ENCODE measurements at places on chromosomes 12 and 14. TPM values are rescaled to one million over a fixed set of nuclear protein-coding genes. Genes with fewer than 3 reads are reported as not detected.

Gene TAS2R50
- 0.04 TPM for polyA plus RNA-seq

Gene ASPG
- polyA plus RNA-seq: 11.7 TPM

Gene XPOT
- polyA plus RNA-seq: 27.6 TPM

- H3K4me3 ChIP-seq: no peak overlapping the region
- no peaks in the 10 kb centered on the region for H3K27me3 ChIP-seq
These were observed 63.7 kb upstream of the MANSC4 start for GRCh38 chr12:27843714-27844245.

- no peaks in the 10 kb centered on the region for H3K36me3 ChIP-seq
- no peaks in the 10 kb centered on the region for H3K4me1 ChIP-seq
- no peak for DNase-seq
- no peaks in the 10 kb centered on the region for H3K27me3 ChIP-seq
- H3K4me3 ChIP-seq: no peak overlapping the region
- no peak overlapping the region for H3K27ac ChIP-seq
These were observed 255.9 kb downstream of the NPAS3 start for GRCh38 chr14:33194551-33194950.

- no peaks in the 10 kb centered on the region for H3K36me3 ChIP-seq
- no peak overlapping the region for H3K4me3 ChIP-seq
- H3K4me1 ChIP-seq: peaks cover 10% of the 10 kb centered on the region
- peak; percentile 34 for DNase-seq
These were observed 17.6 kb upstream of the EID3 start for GRCh38 chr12:104285740-104286515.

DNA sequence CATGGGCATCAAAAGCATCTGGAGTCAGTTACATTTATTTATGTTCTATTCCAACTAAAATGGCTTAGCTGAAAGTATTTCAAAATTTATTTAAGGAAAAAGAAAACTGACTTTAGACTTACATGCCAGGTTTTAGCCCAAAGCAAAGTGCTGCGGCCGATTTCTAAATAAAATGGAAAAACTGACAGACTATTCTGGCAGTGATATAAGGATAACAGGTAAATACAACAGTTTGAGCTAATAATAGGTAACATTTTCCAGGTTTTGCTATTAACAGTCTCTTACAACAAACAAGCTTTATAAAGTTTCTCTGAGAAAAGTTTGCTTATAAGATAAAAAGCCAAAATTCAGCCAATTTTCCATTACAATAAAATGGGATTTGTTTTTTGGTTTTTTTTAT lies 937.2 kb upstream of the FLRT2 start:
- H3K4me1 ChIP-seq: no peaks in the 10 kb centered on the region
- no peaks in the 10 kb centered on the region for H3K36me3 ChIP-seq
- DNase-seq: no peak
- H3K27ac ChIP-seq: no peak overlapping the region
- H3K27me3 ChIP-seq: no peaks in the 10 kb centered on the region

- no peaks in the 10 kb centered on the region for H3K36me3 ChIP-seq
- H3K4me3 ChIP-seq: no peak overlapping the region
- H3K4me1 ChIP-seq: no peaks in the 10 kb centered on the region
- no peak overlapping the region for H3K27ac ChIP-seq
- no peaks in the 10 kb centered on the region for H3K27me3 ChIP-seq
- DNase-seq: no peak
These were observed 323.8 kb upstream of the SYT1 start for GRCh38 chr12:78540606-78541336.

- H3K4me3 ChIP-seq: no peak overlapping the region
- DNase-seq: peak; percentile 89
- peaks cover 24% of the 10 kb centered on the region for H3K4me1 ChIP-seq
- H3K36me3 ChIP-seq: no peaks in the 10 kb centered on the region
- no peaks in the 10 kb centered on the region for H3K27me3 ChIP-seq
- peak overlapping the region; percentile 64 for H3K27ac ChIP-seq
These were observed 270.6 kb downstream of the PAWR start for GRCh38 chr12:79420146-79420618.

DNA sequence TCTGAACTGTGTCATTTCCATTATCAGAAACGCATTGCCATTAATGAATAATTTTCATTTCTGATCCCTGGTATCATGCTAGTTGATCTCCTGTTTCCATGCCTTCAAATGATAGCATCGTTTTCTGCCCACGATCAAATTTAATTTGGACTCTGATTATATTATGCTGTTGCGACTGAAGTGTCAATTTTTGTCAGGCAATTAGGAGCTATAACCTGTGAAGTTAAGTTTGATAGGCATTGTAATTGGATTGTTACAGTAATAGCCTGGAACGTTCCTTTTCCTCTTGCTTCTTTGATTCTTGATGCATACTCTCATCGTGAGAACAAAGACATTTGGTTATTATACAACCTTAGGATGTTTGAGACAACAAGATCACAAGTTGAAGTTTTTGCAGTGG lies 356.3 kb downstream of the VRK1 start:
- no peaks in the 10 kb centered on the region for H3K4me1 ChIP-seq
- no peaks in the 10 kb centered on the region for H3K27me3 ChIP-seq
- H3K4me3 ChIP-seq: no peak overlapping the region
- H3K36me3 ChIP-seq: no peaks in the 10 kb centered on the region
- no peak overlapping the region for H3K27ac ChIP-seq
- no peak for DNase-seq

DNA sequence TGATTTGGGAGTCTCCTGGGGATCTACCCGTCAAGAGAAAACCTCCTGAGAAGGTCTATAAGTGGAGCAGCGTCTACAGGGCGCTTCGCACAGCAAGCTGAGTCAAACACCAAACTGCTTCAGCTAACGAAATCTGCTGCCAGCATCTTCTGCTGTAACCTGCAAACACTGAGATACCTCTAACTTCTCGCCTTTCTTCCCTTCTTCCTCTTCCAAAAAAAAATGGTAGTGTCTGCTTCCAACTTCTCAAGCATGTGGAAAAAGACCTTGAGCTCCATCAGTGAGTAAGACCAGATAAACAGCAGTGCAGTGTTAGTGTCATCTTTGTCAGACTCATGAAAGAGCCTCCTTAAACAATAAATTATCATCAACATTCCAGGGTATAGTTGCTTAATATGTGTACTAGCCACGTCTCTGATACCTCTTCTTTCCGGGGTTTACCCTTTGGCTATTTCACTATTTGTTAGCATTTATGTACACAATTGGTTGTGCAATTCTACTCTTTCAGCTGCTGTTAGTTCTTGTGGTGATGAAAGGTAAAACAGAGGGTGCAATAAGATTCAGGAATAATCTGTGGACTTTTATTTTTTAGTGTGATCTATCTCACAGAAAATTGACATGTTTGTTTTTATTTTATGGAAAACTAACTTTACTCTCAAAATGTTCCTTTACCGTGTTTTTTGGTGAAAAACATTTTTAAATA lies 81.6 kb downstream of the LLPH start:
- H3K27ac ChIP-seq: no peak overlapping the region
- H3K4me1 ChIP-seq: peaks cover 9% of the 10 kb centered on the region
- no peak for DNase-seq
- no peaks in the 10 kb centered on the region for H3K36me3 ChIP-seq

- H3K27me3 ChIP-seq: no peaks in the 10 kb centered on the region
- no peak overlapping the region for H3K4me3 ChIP-seq
- H3K4me1 ChIP-seq: no peaks in the 10 kb centered on the region
- H3K27ac ChIP-seq: no peak overlapping the region
These were observed 93.1 kb downstream of the SLC5A8 start for GRCh38 chr12:101116911-101117310.

DNA sequence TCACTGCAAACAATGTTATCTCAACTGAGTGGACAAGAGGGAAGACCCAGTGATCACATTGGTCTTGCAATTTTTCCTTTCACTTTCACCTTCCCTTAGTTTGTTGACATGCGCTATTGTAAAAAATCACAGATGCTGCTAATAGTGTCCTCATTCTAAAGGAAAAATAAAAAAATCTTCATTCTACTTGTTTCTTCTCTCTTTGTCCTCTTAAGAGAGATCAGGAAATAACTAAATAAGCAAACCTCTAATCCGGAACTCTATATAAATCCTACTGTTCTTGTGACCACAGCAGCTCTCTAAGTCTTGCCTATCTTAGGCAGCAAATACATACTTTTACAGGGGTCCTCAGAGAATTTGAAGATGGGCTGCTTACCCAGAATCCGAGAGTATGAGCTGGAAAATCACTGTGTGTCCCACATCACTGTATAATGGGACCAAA lies 257.7 kb downstream of the NAV3 start:
- DNase-seq: peak; percentile 3
- H3K27ac ChIP-seq: no peak overlapping the region
- no peak overlapping the region for H3K4me3 ChIP-seq
- no peaks in the 10 kb centered on the region for H3K36me3 ChIP-seq

DNA sequence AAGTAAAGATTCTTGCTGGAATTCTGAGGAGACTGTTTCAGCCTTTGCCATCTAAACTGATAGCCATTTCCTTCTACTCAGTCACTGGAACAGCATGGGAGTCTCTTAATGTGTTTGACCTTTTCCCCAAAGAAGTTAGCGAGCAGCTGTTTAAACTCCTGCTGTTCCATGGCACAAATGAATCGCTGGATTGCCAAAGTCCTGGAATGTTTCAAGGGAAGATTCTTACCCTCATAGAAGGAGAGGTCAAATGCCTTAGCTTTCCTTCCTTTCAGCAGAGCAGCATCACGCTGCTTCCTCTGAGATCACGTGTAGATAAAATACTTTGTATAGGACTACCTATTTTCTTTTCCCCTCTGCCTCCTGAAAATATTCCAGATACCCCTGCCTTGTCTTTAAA lies 10.5 kb upstream of the NR2C1 start:
- peak overlapping the region; percentile 0 for H3K27ac ChIP-seq
- DNase-seq: peak; percentile 44
- H3K4me1 ChIP-seq: peaks cover 7% of the 10 kb centered on the region
- peaks cover 12% of the 10 kb centered on the region for H3K36me3 ChIP-seq
- H3K27me3 ChIP-seq: no peaks in the 10 kb centered on the region

Data from large intestine (tissue), 12 donors.